SK-N-SH (cell line): ENCODE measurements at places on chromosomes 12 and 14. TPM values are rescaled to one million over a fixed set of nuclear protein-coding genes. Genes with fewer than 3 reads are reported as not detected.

- no peak for DNase-seq
These were observed 48.5 kb downstream of the CHST11 start for GRCh38 chr12:104505095-104505818.

GRCh38 chr14:24990773-24991172, 59.2 kb downstream of the STXBP6 start:
- no peak for DNase-seq

GRCh38 chr12:114666746-114667668, 17.0 kb downstream of the TBX3 start:
- DNase-seq, result no peak

GRCh38 chr14:80522936-80523335, 311.6 kb upstream of the DIO2 start:
- no peak for DNase-seq

GRCh38 chr14:74508844-74509428, 15.4 kb downstream of the ISCA2 start:
- no peak for DNase-seq

GRCh38 chr12:62516927-62517326, 50.3 kb downstream of the MON2 start:
- no peak for DNase-seq

GRCh38 chr14:51929910-51930682, 59.2 kb upstream of the RTRAF start:
- no peak for DNase-seq

DNA sequence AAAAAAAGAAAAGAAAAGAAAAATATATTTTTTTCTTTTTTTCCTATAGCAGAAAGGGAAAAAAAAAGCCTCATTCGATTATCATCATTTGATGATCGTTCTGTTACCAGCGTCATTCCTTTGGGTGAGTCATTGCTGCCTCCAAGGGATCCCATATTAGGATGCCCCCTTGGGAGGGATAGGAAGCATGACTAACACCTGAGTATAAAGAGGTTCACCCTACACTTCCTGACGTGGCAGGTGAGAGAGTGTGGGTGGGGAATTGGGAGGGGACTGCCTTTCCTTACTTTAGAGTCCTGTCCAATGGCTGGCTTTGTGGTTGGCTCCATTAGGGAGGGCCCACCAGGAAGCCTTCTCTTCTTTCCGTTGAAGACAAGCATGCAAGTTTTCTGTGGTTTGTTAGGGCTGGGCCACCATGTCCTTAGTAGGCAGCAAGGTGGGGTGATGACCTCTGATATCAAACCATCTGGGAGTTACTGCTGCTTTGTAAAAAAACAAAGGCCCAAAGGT, 56.1 kb upstream of the FUT8 start:
- DNase-seq, result no peak

DNA sequence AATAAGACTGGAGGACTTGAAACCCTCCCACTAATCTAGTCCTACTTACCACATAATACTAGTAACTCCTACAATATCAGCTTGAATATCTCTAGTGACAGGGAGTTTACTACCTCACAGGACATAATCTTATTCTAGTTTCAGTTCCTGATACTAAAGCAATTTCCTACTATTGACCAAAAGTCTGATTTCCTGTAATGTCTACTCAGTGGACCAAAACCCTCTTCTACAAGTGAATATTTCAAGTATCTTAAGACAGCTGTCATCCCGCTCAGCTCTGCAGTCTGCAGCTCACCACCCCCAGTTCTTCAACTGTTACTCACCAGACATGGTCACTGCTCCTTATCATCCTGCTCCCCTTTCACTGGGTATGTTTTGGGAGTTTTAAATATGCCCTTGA, 70.8 kb upstream of the TMCC3 start:
- no peak for DNase-seq

The RASSF8 gene
- polyA plus RNA-seq, result 15.3 and 17.9 TPM in 2 replicates

The HOXC9 gene
- 1.2 and 1.9 TPM in 2 replicates for polyA plus RNA-seq

The VEZT gene
- polyA plus RNA-seq, result 41.2 and 55.0 TPM in 2 replicates

The ADCY4 gene
- polyA plus RNA-seq, result 0.03 and 0.08 TPM in 2 replicates

The EFCAB11 gene
- 2.9 and 3.9 TPM in 2 replicates for polyA plus RNA-seq

The CCDC38 gene
- not detected in 2 replicates for polyA plus RNA-seq

The HVCN1 gene
- polyA plus RNA-seq, result 0.03 TPM in 2 replicates

The TPH2 gene
- polyA plus RNA-seq, result not detected in 2 replicates
